ENCODE measurements at places on chromosomes 16 and 17. TPM values are rescaled to one million over a fixed set of nuclear protein-coding genes. Genes with fewer than 3 reads are reported as not detected.

GRCh38 chr17:27240086-27240801 lies 53.7 kb upstream of the WSB1 start:
- no peak for DNase-seq
- H3K36me3 ChIP-seq: no peaks in the 10 kb centered on the region
- H3K4me1 ChIP-seq: peaks cover 13% of the 10 kb centered on the region

- no peak overlapping the region for H3K4me3 ChIP-seq
- H3K4me1 ChIP-seq: no peaks in the 10 kb centered on the region
- H3K27ac ChIP-seq: no peak overlapping the region
- H3K36me3 ChIP-seq: no peaks in the 10 kb centered on the region
Measured at GRCh38 chr17:53321651-53322050, 501.1 kb upstream of the KIF2B start.

DNA sequence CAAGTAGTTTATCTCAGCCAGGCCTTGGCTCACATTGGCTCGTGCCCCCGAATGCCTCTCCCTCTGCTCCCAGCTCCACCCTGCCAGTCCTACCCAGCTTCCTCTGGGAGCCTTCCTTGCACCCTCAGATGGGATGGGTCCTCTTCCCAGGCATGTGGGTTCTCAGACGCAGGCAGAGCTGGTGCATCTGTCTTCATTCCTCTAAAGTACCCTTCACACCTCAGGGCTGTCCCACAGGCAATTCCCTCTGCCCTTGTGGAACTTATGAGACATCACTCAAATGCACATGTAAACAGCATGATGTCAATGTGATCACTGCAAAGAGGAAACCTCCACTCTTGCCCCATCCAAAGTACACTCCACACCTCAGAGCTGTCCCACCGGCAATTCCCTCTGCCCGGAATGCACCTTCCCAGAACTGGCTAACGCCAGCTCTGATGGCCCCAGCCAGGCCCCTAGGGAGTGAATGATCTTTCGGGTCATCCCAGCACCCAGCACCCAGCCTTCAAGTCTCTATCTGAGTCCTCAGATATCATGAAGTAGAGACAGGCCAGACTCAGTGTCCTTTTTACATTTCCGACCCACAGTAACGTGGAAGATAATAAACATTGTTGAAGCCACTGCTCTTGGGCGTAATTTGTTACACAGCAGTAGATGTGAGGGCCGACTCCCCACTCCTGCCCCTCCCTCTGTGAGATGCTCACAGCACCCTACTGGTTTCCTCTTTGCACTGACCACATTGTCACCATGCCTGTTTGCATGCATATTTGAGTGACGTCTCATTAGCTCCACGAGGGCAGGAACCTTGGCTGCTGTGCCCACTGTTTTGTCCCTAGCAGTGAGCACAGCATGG lies 85.4 kb downstream of the N4BP1 start:
- H3K36me3 ChIP-seq: no peaks in the 10 kb centered on the region
- no peaks in the 10 kb centered on the region for H3K4me1 ChIP-seq
- no peak overlapping the region for H3K27ac ChIP-seq
- DNase-seq: no peak
- no peak overlapping the region for H3K4me3 ChIP-seq

- no peaks in the 10 kb centered on the region for H3K27me3 ChIP-seq
- no peak overlapping the region for H3K4me3 ChIP-seq
- H3K27ac ChIP-seq: no peak overlapping the region
- H3K36me3 ChIP-seq: no peaks in the 10 kb centered on the region
- H3K4me1 ChIP-seq: peaks cover 16% of the 10 kb centered on the region
Measured at GRCh38 chr16:9061358-9061813, 30.1 kb upstream of the HAPSTR1 start.

CRHR1 gene
- not detected for total RNA-seq

CDH13 gene
- not detected for total RNA-seq

RNU2-1 gene
- 6,253 TPM for total RNA-seq

BLMH gene
- 60.9 TPM for total RNA-seq

All from activated naive CD4-positive, alpha-beta T cell treated with anti-CD3 and anti-CD28 coated beads for 36 hours (primary cell).